ENCODE measurements at places on chromosomes 3 and 15. TPM values are rescaled to one million over a fixed set of nuclear protein-coding genes. Genes with fewer than 3 reads are reported as not detected.
A peak's percentile ranks its signal among the peaks of the same experiment; 100 is the strongest.

DNA sequence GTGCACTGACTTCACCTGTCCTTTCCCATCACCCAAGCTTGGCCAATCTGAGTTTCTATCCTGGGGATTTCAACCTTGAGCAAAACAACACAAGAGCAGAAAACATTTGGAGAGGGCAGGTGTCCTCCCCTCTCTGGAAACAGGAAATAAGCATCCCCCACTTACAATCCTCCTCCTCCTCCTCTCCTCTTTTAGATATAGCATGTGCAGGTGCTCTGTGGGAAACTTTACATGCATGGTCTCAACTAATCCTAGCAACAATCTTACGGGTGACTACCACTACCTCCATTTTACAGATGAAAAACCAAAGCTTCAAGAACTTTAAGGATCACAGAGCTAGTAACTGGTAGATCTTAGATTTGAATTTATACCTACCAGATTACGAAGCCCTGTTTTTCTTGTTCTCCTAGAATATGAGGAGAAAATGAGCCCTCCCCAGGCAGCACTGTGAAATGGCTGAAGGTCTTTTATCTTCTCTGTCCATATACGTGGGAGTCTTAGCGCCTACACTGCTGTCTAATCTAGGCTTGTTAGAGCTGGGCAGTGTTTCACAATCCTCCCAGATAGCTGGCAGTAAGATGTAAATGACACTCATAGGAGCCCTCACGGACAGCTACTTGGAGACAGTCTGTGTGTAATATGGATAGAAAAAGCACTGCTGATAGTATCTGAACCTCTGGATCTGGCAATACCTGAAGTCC, 301.2 kb upstream of the PROK2 start:
- DNase-seq: no peak

Gene WDR49
- 0.09 TPM for total RNA-seq

Gene TMEM158
- 2.7 TPM for total RNA-seq

GRCh38 chr15:39690881-39691634, 91.6 kb downstream of the FSIP1 start:
- DNase-seq: no peak

DNA sequence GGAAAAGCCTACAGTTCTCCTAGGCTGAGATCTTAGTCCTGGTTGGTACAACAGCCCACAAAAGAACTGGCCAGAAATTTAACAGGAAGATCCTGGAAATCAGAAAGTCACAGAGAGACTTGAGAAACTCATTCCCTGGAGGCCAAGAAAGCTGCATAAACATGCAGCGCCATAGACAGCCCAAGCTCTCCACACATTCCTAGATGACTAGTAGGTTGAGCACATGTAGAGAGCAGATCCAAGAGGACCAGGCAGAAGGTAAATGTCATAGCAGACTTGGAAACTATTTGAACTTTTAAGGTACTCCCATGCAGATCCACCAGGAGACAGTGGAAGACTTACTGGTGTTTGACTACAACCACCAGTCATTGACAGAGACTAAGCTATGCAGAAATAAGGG, 18.4 kb downstream of the KBTBD12 start:
- DNase-seq: no peak

DNA sequence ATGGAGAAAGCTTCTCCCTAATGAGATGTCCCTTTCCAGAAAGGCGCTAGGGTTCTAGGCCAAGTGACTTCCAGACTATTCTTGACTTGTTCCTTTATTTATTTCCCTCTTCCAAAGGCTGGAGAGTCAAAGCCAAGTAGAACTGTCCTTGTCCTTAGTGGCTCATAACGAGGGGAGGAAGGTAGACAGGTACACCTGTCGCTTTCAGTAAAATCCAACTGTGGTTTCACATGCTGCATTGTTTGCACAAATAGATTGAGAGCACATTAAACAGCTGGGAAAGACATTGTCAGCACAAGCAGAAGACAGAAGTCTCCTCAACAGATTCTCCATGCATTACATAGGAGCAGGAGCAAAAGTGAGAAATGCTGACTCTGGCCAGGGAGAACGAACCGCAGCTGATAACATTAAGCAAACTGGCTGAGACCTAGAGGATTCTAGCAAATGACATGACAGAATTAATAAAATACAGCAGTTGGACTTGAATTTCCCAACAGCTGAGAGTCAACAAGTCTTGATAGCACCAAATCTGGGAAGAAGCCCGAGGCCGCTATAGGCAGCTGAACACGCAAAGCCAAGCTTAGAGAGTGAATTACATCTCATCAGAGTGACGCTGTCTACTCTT, 227.7 kb downstream of the TLE3 start:
- DNase-seq: no peak

Gene ZNF501
- 5.4 TPM for total RNA-seq

DNA sequence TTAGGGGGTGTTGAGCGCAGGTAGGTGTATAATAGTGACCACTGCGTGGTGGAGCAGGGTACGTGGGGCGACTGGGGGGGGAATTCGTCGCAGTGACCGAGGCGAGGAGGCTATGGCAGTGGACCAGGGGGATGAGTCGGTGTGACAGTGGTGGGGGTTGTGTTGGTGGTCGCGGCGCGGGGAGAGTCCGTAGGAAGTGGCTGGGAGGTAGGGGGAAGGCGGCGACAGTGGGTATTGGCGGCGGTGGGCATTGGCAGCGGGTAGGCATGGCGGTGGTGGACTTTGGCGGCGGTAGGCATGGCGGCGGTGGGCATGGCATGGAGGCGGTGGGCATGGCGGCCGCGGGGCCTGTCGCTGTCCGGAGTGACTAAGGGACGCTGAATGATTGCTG, 739 bp downstream of the SNRPN start:
- peak; percentile 4 for DNase-seq

Gene CCR1
- total RNA-seq: not detected

DNA sequence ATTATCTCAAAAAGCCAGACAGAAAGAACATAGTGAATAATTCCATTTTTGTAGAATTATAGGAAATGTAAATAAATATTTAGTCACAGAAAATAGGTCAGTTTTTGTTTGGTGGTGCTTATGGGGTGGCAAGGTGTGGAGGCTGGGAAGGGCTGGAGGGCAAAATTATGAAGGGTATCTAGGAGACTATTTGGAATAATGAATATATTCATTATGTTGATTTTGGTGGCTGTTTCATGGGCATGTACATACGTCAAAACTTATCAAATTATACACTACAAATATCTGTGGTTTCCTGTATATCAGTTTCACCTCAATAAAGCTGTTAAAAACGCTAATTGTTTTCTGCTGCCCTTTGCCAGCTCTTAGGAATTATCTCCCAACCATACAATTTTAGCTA, 298.7 kb upstream of the GOLIM4 start:
- DNase-seq: no peak

GRCh38 chr3:43496740-43497375, 125.0 kb downstream of the ANO10 start:
- DNase-seq: peak; percentile 73

- no peak for DNase-seq
These were observed 2.1 kb upstream of the PARP14 start for GRCh38 chr3:122678506-122678905.

Gene TM4SF18
- total RNA-seq: 363 TPM

DNA sequence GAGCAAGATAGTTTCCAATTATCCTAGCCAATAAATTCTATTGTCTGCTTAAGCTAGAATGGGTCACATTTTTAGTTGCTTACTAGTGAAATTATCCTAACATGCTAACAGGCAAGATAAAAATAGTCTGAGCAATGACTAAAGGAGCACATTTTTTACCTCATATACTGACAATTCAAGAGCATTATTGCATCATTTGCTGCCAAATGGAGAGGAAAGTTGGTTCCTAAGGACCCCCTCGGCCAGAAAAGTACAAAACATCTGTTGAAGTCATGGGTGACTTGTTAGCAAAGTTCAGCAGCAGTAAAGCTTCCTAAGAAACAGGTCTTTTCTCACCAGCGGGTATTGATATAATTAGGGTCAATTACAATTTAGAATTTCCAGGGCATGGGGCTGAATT, 1001.0 kb downstream of the FHIT start:
- DNase-seq: no peak

Gene SOX2
- total RNA-seq: not detected

Gene CACNA2D3
- total RNA-seq: not detected

Gene C3orf20
- not detected for total RNA-seq

Measured in dermis blood vessel endothelial cell (primary cell).